NCI-H524 treated with DMSO at 0.1 percent for 48 hours (cell line): ENCODE measurements at places on chromosomes 4 and X.

- no peak for DNase-seq
These were observed 12.7 kb downstream of the GUCY1A1 start for GRCh38 chr4:155679343-155679742.

- no peak for DNase-seq
These were observed 109.3 kb downstream of the HMX1 start for GRCh38 chr4:8762356-8762755.

GRCh38 chr4:21290562-21290961 is 590.3 kb downstream of the PACRGL start:
- DNase-seq, result no peak

DNA sequence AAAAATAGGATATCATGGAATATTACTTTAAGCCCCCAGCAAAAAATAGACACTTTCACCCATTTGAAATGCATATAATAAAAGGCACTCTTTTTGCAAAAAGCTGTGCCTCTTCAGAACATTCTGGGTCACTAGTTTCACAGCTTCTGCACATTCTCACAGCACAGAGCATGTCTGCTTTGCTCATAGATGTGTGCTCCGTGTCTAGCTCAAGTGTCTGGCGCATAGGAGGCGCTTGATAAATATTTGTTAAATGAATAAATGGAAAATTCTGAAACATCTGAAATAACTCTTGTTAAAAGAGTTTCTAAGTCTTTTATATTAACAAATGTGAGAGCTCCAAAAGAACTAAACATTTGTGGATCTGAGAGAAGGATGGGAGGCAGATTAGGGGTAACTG is 275.2 kb downstream of the PTTG2 start:
- no peak for DNase-seq

DNA sequence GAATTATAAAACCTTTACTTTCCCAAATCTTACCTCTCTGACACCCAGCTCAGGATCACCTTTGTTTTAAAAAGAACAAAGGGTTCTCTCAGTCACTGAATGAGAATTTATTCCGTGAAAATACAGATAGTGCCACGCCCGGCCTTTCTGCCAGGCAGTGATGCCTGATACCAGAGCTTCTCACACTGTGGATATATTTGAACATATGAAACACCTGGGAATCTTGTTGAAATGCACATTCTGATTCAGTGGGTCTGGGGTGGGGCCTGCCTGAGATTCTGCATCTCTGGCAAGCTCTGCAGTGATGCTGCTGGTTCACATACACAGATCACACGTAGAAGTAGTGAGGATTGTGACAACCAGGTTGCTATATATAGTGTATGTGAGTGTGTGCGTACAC is 46.0 kb downstream of the ELOVL6 start:
- no peak for DNase-seq

- DNase-seq, result peak; percentile 58
These were observed 717.6 kb upstream of the TENM3 start for GRCh38 chr4:181525634-181526033.

GRCh38 chrX:1455948-1456280 is 3.2 kb upstream of the ASMTL start:
- DNase-seq, result no peak

- no peak for DNase-seq
These were observed 213.0 kb downstream of the NKX6-1 start for GRCh38 chr4:84286048-84286447.

GRCh38 chr4:174307694-174308093 is 24.0 kb downstream of the CEP44 start:
- no peak for DNase-seq

- no peak for DNase-seq
These were observed 85.1 kb upstream of the AP1S2 start for GRCh38 chrX:15939737-15940136.

- DNase-seq, result no peak
These were observed 41.4 kb downstream of the JADE3 start for GRCh38 chrX:46953597-46953996.

- no peak for DNase-seq
These were observed 11.1 kb downstream of the FABP2 start for GRCh38 chr4:119310826-119311225.

DNA sequence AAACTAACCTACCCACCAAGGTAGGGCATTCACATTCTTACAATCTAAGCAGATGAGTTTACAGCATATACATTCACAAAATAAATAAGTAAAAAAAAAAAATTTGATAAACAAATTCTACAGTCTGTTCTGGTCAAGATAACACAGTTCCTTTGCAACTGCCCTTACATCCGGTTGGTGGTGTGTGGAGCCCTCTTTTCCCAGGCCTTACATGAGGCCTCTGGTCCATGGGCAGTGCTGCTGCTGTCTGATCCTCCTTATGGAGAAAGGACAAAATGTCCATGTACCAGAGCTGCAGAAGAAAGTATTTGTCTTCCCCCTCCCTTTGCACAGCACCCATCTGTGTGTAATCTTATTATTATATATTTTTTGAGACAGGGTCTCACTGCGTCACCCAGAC is 2.2 kb upstream of the SEPTIN11 start:
- DNase-seq, result no peak

DNA sequence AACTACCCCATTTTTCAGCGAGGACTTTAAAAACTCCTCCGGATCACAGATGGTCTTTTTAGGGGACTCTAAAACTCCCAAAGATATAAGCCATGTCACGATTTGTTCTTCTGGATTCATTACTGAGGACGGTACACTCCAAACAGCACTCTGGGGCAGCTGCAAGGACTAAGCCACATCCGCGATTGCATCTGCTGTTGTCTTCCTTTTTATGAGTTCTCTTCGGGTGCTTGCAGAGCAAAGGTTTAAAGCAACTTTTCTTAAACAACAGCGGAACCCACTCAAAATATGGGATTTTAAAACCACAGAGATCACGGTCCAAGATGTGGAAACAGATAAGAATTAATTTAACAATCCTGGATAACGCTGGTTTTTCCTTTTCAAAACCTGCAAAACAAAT is at the start of gene ARHGEF6:
Gene ARHGEF6 (minus strand): TSS at position 170 of the 400 bp plus-strand sequence. CDS start 50 bp downstream, at position 120.
- no peak for DNase-seq

DNA sequence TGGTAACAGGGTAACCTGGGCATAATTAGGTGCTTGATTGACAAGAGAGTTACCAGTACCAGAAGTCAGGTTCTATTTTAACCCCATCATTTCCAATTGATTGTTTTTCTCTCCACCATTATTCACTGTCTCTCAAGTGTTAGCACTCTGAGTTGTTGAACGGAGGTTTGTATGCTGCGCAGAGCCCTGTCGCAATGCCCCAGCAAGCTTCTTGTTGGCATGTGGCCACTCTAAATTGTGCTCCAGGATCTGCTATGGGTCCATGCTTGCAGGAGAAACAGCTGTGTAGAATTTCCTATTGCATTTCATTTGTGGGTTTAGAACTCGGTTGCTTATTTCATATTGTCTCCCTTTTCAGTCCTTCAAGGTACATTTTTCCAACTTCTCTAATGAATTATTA is 98.2 kb downstream of the KLHL8 start:
- DNase-seq, result no peak

GRCh38 chr4:40283413-40283812 is 51.7 kb upstream of the CHRNA9 start:
- no peak for DNase-seq

DNA sequence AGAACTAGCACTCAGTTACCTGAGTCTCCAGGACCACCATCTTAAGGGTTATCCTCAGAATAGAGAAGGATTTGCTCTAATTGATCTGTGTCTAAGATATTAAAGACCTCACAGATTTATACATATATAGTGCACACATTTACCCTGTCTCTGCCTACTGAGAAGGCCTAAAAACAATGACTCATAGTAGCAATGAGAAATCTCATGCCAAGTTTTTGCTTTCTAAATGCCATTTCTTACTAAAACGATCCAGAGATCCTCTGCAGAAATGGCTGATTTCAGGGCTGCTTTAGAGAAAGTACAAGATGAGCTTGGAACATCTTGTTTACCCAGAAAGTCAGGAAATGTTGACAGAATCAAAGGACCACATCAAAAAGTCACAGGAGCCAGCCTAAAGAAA is 79.1 kb upstream of the INPP4B start:
- DNase-seq, result no peak

DNA sequence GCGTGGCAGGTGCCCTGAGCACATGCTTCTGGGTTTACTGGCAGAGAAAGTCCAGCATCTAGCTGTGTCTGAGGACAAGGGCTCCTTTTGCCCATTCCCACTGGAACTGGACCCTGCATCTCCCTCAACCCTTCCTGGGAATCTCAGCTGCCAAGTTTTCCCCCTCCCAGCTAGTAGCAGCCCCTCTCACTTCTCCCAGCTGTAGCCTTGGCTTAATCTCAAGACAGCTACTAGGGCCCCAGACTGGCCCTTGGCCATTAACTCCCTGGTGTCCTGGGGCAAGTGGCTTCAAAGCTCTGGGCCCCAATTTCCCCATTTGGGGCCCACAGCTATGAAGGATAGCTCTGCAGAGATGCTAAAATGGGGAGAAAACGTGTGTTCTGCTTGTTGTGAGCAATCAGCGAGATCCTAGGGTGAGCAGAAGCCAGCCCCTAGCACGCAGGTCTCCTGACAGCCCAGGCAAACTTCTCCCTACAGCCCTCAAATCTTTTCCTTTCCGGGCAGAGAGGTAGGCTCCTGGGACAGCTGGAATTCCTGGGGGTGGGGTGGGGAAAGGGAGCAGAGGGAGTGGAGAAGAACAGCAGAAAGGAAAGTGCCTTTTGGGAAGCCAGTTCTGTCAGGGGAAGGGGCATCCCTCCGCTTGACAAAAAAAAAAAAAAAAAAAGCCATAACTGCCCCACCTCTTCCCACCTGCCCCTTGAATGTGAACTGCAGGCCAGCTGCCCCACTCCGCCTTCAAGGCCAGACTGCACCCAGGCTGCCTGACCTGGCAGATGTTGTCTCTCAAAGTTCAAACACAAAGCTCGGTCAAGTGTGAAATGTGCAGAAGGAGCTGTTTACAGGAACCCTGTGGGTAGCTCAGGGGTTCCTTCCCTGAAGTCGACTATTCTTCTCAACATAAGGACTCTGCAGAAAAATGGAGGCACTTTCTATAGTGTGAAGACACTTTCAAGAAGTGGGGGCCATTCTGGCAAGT is 16.6 kb downstream of the FGD1 start:
- peak; percentile 76 for DNase-seq

DNA sequence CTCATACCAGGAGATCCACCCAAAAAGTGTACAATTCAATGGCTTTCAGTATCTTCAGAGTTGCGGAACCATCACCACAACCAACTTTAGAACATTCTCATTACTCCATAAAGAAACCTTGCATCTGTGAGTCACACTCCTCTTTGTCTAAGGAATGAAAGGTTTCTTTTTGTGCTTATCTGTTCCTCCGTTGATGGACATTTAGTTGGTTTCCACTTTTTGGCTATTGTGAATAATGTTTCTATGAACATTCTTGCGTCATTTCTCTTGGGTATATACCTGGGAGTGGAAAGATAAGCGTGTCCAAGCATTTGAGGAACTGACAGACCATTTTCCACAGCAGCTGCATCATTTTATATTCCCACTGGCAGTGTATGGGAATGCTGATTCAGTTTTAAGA is 10.6 kb downstream of the FAM184B start:
- no peak for DNase-seq

DNA sequence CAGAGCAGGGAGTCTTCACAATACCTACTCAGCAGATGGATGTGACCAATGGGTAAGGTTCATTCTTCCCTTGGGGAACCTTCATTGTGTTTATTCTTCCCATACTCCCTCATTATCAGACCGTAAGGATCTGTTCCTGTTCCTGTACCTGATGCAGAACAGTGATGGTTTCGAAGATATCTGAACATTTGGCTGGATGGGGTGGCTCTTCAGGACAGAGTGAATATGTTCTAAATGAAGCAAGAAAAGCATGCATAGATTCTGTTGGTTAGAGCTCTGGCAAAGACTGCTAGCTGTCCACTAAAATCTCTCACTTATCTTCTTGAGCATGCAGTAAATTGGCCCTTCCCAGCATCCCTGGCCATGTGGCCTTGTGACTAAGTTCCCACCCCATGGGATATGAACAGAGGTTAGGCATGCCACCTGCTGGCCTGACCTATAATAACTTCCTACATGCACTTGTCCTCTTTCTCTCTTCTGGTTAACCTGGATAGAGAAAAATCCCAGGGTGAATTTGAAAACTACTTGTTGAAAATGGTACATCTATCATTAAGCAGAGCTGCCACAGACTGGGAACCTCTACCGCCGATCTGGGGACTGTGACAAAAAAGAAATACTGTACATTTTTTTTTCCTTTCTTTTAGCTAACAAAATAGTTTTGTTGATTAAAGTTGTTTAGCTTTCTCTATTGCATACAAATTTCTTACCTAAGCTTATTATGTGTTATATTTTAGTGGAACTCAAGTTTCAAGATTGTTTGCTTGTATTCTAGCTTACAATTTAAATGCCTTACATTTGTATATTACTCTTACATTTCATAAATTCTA is 60.0 kb upstream of the BANK1 start:
- DNase-seq, result no peak

GRCh38 chrX:10102046-10102704 is 54.6 kb upstream of the CLCN4 start:
- DNase-seq, result no peak

GRCh38 chr4:7922466-7922865 is 17.2 kb downstream of the AFAP1 start:
- DNase-seq, result no peak

- DNase-seq, result no peak
These were observed 1596.9 kb downstream of the RPA4 start for GRCh38 chrX:98480606-98481005.

GRCh38 chr4:187362937-187363857 is 632.4 kb upstream of the ZFP42 start:
- no peak for DNase-seq

- DNase-seq, result no peak
These were observed 83.2 kb downstream of the GPAT3 start for GRCh38 chr4:83618991-83619645.

DNA sequence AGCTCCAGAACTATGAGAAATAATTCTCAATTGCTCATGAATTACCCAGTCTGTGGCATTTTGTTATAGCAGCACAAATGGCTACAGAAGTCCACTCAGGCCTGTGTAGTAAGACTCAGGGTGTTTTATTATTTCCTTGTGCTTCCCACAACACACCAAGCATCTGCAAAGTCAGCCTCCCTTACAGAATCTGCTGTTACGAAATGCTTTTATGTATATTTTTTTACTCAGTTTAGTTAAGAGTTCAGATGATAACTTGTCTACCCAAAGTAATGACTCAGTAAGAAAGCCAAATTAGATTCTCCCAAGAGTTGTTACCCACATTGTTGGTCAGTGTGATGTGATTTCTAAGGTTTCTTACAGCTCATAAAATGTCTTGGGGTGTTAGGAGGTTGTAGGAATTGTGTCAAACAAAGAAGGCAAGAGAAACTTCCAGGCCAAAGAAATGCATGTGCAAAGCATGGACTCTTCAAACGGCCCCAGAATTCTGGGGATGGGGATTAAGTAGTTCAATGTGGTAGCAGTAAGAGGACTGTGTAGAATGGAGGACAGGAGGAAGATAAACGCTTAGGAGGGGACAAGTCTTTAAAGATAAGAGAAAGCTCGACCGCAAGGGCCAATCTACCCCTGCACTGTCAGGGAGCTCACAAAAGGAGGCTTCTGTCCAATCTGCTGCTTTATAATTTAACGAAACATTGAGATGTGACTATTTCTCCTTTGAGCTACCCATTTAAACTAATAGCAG is 35.4 kb upstream of the TMEM184C start:
- DNase-seq, result no peak
